GM06990 (cell line): ENCODE measurements at places on chromosomes 7 and 10.

DNA sequence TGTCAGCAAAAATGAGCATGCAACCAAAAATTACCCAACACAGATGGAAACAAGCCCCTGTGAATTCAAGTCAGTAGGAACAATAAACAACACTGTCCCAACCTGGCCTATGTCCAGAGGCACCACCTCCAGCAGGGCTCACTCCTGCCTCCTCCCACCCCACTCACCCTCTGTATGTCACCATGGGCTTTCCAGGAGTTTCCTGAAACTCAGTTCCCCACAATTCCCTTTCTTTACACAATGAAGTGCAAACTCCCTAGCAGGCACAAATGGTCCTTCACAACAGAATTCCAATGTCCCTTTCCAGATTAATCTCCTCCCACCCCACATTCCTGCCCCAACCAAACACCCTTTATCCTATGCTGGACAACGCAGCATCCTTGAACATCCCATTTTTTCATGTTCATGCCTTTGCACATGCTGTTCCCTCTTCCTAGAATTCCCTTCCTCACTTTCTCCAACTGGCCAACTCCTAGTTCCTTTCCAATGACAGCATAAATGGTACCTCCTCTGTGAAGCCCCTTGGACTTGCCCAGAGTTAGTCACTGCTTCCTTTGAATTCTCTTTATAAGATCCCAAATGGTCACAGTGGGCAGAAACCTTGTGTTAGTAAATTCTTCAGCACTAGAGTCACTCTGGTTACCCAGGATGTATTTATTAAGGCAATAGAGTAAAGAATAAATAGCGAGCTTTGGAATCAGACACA, 157.5 kb downstream of the SLIT1 start:
- no peak for DNase-seq

GRCh38 chr7:52547308-52547910, 488.0 kb upstream of the POM121L12 start:
- DNase-seq = no peak

DNA sequence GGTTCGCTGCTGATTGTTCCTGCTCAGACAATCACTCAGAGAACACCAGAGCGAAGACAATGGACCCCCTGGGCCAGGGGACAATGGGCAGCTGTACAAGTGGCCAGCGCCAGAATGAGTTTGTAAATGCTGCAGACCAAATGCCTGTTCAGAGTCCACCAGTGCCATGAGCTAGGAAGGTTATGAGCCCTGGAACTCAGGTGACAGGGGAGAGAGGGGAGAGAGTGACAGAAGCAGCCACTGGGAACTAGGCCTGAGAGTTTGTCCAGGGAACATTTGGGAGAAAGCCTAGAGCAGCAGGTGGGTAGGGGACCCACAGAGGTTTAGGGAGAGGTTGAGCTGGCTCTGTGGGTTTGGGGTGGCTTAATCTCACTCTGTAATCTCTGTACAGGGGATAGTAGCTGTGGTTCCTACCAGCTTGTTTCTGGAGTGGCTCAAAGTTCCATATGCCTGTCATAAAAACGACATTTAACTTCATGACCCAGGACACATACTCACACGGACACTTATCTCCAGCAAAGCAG, 60.4 kb downstream of the C10orf105 start:
- no peak for DNase-seq

DNA sequence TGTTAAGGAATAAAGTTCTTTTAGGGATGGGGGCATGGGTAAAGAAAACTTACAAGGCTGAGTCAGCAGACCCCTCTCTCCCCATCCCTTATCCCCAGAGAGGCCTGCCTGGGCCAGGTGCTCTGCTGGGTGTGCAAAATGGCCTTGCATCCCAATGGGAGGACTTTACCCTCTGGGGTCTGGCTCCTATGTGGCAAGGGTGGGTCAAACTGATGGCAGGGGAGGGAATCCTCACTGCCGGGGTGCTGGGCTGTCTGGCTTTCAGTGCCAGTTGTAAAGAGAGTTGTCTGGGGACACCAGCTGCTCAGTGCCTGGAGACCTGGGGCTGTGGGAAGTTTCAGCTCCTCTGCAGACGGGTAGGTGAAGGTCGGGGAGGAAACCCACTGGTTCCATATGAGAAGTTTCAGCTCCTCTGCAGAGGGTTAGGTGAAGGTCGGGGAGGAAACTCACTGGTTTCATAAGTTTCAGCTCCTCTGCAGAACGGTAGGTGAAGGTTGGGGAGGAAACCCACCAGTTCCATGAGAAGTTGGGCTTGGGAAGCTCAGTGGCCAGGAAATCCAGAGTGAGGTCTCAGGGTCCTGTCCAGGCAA, 127.2 kb upstream of the PODXL start:
- DNase-seq = no peak

DNA sequence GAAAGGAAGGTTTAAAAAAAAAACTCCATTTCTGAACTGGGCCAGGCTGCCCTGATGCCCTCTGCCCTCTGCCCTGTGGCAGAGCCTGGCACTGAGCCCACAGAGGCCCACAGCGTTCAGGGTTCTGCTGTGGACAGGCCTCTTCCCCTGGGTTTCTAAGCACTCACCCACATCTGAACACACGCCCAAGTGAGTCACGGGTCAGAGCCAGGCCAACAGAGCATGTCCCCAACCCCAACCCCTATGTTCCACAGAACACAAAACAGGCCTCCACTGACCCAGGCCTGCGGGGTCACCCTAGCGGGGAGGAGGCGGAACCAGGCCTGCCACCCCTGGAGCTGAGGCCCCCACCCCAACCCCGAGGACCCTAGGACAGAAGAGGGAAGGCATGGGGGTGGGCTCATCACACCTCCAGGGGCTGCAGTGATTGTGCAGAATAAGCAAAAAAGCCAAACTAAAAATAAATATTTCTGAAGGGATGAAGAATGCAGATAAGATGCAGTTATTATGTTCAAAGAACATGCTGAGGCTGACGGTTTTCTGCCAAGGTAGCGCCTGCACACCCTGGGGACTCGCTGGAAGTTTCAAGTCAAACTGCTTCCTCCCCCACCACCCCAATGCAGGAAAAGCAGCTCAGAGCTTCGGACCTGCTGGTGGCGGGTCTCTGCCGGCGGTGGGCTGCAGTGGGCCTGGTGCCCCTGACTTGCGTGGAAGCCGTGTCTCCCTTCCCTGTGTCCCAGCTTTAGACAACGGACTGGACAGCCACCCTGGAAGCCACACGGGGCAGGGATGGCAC, 5.4 kb downstream of the WDR86 start:
- no peak for DNase-seq

DNA sequence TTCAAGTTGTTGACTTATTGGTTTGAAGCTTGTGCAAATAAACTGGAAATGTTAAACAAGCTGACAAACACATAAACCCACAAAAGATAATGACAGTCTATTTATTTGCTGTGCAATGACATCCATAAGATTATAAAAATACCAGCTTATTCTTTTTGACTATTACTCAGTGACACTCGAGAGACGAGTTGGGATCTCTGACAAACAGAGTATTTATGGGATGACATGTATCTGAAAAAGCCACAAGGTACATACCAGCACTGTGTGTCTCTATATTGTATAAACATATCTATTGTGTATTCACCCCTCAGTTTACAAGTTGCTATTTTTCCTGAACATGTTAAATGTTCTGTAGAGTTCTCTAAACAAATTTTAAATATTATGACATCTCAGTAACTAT, 88.9 kb downstream of the CHRM2 start:
- no peak for DNase-seq

DNA sequence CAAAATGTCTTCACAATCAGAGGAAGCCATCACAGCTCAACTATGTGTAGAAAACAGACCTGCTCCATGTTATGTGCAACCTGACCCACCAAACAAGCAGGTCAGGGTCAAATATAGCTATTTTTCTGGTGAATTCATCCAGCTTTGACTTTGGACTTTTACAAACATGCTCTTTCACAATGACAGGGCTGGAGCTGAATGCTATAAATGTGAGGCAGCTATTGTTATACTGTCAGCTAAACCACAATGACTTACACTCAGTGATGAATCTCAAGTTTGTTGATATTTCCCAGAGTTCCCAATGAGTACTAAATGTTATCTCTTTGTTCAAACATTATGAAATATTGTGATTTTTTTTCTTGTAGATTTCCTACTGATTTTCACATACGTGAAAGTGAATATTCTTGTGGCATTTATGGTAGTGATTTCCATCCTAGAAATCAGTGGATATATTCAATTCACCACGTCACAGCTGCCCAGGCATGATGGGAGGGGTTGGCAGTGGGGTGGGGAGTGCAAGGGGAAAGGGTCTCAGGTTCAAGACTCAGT, 2.5 kb upstream of the ITIH2 start:
- no peak for DNase-seq

- no peak for DNase-seq
Observed at GRCh38 chr10:6701289-6701688, 121.2 kb upstream of the PRKCQ start.

- DNase-seq = no peak
Observed at GRCh38 chr7:74115326-74115725, 31.7 kb downstream of the LIMK1 start.

- DNase-seq = no peak
Observed at GRCh38 chr10:79404231-79404609, 41.2 kb downstream of the ZCCHC24 start.

- no peak for DNase-seq
Observed at GRCh38 chr10:7042000-7042399, 368.8 kb downstream of the SFMBT2 start.

DNA sequence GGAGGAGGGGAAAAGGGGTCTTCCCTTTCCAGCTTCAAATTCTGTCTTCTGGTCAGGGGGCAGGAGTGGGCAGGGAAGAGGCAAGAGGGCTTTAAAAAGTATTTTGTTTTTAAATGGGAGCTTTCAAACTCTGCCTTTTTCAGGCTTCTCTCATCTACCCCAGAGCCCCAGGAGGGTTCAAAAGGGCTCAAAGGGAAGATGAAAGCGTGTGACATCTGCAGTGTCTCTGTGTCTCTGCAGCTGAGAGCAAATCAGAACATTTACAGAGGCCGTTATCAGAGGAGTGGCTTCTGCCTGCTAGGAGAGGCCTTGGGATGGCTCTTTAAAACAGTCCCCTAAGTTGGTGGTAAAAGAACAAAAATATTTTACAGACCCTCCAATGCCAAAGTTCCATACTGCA, 30.3 kb downstream of the TRIM8 start:
- no peak for DNase-seq

DNA sequence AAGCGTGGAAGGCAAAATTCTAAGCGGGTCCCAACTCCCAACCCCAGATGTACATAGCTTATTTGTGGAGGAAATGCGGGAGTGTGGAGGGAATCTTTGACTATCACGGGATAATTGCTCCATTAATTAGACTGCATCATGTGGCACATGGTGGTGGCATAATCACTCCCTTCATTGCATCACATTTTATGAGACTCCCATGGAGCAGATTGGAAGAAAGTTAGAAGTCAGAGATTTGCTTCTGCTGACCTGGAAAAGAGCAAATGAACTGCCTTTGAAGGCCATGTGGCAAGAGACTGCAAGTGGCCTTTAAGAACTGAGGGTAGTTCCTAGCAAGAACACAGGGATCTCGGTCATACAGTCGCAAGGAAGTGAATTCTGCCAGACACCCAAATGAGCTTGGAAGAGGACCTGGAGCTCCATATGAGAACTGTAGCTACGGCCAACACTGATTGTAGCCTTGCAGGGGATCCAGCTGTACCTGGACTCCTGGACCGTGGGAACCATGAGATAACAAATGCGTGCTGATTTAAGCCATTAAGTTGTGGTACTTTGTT, 37.1 kb upstream of the ITGB1 start:
- no peak for DNase-seq

GRCh38 chr7:132138817-132139216, 437.5 kb downstream of the PLXNA4 start:
- DNase-seq = no peak

GRCh38 chr7:29289156-29290021, 94.8 kb downstream of the CHN2 start:
- peak; percentile 44 for DNase-seq

GRCh38 chr7:76231071-76231470, 29.4 kb downstream of the SRRM3 start:
- DNase-seq = no peak
